Left lobe of liver (tissue), 2 donors: ENCODE measurements at places on chromosomes 13 and 19.

GRCh38 chr13:75372517-75372916 lies 109.5 kb downstream of the TBC1D4 start:
- no peak for DNase-seq

DNA sequence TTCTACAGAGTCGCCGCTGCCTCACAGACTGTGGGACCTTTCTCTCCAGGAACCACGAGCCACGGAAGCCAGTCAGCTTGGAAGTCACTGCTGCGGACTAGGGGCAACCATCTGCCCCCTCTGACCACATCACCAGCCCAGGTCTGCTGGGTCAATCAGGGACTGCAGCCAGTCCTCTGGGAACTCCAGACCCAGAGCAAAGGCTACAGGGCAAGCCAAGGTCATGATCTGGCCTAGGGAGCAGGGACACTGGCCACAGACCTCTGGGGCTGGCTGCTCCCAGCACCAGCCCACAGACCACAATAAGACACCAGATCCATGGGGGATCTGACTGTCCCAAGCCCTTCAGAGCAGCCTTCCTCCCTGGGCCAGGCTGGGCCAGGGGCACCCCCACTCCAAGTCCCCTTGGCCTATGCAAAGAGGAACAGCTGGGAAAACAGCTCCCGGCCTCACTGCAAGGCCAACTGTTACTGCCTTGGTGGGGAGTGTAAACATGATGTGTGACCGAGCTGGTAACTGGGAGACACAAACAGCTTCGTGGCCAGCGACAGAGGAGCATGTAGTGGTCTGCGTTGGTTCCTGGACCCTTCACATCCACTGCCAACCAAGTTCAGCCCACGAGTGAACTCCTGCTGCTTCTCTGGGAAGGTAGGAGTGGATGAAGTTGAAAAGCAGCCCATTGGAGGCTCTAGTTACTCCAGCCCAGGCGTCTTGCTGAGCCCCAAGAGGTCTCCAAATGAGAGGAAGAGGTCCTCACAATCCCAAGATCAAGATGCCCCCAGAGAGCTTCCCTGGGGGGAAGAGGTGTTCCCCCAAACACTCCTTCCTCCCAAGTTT lies 1.5 kb downstream of the AKT2 start:
- DNase-seq = peak; percentile 95

GRCh38 chr13:100962585-100962984 lies 288.0 kb upstream of the TMTC4 start:
- no peak for DNase-seq

GRCh38 chr13:32956595-32956933 lies 59.7 kb upstream of the KL start:
- no peak for DNase-seq

GRCh38 chr13:47853236-47853635 lies 147.8 kb downstream of the SUCLA2 start:
- DNase-seq = no peak

DNA sequence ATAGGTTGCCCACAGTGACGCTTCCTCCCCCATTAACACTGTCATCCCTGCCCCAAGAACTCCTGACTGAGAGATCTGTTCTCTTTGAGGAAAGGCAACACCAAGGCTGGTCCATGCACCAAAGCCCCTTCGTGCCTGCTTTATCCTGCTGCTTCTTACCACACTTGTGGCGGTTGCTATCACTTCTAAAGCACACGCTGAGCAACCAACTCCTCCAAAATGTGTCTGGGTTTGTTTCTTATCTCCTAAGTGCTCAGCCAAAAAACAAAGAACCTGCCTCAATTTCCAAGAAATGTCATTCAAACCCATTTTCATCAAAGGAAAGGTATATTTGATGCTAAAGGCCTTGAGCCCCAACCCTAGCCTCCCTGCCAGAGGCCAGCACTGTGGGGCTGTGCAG lies 14.6 kb downstream of the ATP7B start:
- no peak for DNase-seq

- no peak for DNase-seq
Measured at GRCh38 chr13:41520660-41521630, 63.6 kb downstream of the RGCC start.

- no peak for DNase-seq
Measured at GRCh38 chr19:29329460-29330134, 116.6 kb upstream of the UQCRFS1 start.

DNA sequence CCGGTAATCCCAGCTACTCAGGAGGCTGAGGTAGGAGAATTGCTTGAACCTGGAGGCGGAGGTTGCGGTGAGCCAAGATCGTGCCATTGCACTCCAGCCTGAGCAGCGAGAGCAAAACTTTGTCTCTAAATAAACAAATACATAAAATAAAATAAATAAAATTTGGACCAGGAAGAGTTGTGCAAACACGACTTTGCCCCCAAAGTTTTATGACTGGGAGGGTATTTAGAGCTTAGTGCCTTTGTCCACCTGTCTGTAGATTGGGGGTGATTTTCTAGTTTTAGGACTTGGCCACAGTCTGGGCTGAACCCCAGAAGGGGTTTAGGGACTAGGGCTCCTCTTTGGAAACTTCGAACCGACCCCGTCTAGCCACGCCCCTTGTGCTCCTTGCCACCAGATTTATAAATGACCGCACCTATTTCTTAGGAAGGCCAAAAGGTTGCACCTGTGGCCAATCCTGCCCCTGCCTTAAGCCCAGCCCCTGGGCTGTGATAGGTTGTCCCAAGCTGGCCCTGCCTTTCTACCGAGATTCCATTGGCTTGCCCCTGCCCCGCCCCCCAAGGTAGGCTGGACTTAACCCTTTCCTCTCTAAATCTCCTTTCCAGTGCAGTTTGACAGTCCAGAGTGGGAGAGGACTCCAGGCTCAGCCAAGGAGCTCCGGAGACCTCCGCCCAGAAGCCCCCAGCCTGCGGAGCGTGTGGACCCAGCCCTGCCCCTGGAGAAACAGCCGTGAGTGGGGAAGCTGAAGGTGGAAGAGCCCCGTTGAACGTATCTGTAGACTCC lies 5.3 kb downstream of the SHD start:
- DNase-seq = peak; percentile 92

- DNase-seq = no peak
Measured at GRCh38 chr13:110348309-110349105, 41.4 kb downstream of the COL4A2 start.

- peak; percentile 61 for DNase-seq
Measured at GRCh38 chr13:100721885-100722512, 47.4 kb upstream of the TMTC4 start.

GRCh38 chr19:53394522-53394973 lies 401 bp upstream of the ZNF765 start:
- DNase-seq = peak; percentile 48

- DNase-seq = no peak
Measured at GRCh38 chr19:2721570-2722540, 683 bp upstream of the DIRAS1 start.

- no peak for DNase-seq
Measured at GRCh38 chr13:47175172-47175866, 278.5 kb upstream of the HTR2A start.

- DNase-seq = no peak
Measured at GRCh38 chr13:32629866-32630265, 43.6 kb downstream of the PDS5B start.

GRCh38 chr13:75838366-75839005 lies 202.4 kb downstream of the LMO7 start:
- peak; percentile 50 for DNase-seq

GRCh38 chr13:65416784-65417183 lies 1813.4 kb downstream of the PCDH9 start:
- DNase-seq = no peak

DNA sequence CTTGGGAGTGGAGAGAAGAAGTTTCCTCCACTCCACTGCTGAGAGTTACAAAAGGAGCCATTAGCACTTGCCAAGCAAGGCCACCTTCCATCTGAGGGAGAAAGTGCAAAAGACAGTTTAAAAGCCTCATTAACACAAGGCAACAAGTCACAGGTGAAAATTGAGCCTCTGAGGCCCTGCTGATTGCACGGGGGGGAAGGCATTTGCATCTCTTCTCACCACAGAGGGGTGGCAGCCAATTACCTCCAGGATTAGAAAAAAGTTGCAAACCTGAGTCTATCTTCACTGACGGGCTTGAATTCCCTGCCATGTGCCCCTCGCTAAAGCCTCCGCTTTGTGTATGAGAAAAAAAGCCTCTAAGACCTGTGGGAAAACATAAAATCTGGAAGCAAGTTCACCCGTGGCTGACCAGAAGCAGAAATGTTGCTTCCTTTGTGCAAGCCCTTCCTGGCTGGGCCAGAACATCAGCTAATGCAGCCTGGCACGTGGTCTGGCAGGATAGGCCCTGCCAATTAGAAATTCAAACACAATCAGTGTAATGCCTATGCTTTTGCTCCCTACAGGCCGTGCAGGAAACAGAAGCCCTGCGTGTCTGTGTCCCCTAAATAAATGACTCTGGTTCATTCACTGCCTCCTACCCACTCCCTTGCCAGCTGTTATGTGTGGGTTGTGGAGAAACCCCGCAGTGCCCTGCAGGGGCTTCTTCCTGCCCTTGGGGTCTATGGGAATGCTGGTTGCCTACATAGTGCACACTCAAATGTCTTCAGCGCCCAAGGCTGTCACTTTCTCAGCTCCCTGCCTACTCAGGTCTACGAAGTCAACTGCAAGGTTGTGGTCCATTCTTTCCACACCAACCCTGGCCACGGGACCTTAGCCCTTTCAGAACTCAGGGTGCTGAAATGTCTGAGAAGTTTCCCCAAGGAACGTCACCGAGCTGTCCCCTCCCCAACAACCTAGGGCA lies 150.2 kb downstream of the UQCRFS1 start:
- DNase-seq = no peak

DNA sequence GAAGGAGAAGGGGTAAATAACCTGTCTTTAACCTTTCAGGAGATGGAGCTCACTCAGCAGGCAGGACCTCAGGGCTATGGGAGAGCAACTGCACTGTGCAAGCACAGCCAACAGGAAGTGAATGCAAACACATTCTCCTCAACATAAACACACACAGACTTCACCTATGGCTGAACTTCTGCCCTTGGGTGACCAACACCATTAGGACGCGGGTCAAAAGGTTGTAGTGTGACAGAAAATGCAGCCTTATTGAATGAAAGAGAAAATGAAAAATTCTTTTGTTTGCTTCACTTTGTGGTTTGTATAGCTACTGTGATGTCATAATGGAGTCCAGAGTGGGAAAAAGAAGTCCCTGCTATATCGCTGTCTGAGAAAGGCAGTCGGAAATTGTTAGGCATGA lies 323.0 kb downstream of the NDFIP2 start:
- DNase-seq = no peak

- DNase-seq = no peak
Measured at GRCh38 chr13:100231176-100231575, 142.3 kb downstream of the PCCA start.

DNA sequence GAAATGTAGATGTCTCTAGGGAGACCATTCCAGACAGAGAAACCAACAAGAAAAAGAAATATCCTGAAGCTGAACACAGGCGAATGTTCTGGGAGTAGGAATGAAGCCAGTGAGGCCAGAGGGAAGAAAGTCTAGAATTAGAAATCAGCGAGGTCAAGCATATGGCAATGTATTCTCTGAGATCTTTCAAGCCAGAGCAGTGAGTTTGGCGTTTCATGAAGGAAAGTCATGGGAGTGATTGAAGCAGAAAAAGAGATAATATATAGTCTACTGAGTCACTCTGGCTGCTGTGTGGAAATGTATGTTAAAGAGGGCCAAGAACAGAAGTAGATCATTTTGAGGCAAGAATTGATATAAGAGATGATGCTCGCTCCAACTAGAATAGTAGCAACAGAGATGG lies 576.0 kb downstream of the PCDH17 start:
- DNase-seq = no peak

- DNase-seq = no peak
Measured at GRCh38 chr19:55912916-55913315, 19.2 kb downstream of the NLRP13 start.

DNA sequence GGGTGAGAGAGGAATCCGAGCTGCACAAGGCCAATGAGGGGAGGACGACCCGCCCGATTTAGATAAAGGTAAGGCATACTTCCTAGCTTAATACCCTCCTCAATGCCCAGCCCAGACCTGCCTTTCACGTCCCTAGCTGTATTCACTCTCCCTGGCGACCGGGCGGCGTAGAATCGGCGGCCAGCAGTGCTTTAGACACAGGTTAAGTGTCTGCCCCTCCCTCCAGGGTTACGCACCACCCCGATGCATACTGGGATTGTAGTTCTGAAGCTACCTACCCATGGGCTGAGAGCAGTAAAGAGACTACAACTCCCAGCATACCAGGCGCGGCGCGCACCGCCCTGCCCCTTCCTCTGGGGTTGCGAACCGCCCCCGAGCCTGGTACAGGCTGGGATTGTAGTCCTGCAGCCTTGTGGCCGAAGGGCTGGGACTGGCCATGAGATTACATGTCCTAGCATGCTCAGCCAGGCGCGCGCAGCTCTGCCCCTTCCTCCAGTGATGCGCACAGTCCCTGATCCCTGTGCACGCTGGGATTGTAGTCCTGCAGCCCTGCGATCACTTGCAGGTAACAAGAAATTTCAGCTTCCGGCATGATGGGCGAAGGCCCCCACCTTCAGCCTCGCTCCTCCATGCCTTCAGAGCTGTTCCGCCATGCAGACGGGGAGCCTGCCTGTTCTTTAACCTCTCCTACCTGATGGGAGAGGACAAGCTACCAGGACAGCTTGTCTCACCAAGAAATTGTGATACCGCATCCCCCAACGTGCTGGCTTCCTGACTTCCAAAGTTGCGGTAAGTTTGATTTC lies 43.5 kb upstream of the ZNF14 start:
- DNase-seq = peak; percentile 99

DNA sequence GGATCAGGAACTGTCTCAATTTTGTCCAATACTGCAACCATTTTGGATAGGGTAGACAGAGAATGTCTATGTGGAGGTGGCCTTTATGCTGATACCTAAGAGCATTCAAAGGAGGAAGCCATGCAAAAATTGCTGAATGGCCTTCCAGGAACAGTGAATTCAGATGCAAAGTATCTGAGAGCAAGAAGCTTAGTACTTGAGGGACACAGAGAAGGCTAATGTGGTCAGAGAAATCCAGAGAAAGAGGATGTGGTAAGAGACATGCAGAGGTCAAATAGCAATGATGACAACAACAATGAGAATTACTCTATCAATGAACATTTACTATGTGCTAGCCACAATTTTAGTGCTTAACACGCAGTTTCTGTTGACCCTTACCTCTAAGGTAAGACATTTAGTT lies 785.6 kb upstream of the KLHL1 start:
- no peak for DNase-seq

- no peak for DNase-seq
Measured at GRCh38 chr13:77521595-77522367, 13.7 kb upstream of the SCEL start.

- no peak for DNase-seq
Measured at GRCh38 chr13:32645854-32646253, 59.6 kb downstream of the PDS5B start.

DNA sequence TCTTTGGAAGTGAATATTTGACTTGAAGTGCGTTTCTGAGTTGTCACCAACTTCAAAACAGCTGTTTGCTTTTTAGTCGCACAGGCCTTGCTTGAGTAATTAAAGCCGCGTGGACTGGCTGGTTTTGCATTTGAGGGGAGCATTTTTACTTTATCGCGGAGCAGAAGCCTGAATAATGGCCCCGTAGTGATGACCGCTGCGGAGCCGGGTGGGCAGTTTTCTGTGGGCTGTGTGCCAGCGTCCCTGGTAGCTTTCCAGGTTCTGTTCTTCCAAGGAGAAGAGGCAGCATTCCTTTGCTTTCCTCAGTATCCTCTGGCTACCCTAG lies 1.1 kb downstream of the NAA16 start:
- peak; percentile 61 for DNase-seq

GRCh38 chr19:38717855-38718254 lies 26.4 kb downstream of the CAPN12 start:
- DNase-seq = no peak
